ENCODE measurements at places on chromosomes 5 and 9.

DNA sequence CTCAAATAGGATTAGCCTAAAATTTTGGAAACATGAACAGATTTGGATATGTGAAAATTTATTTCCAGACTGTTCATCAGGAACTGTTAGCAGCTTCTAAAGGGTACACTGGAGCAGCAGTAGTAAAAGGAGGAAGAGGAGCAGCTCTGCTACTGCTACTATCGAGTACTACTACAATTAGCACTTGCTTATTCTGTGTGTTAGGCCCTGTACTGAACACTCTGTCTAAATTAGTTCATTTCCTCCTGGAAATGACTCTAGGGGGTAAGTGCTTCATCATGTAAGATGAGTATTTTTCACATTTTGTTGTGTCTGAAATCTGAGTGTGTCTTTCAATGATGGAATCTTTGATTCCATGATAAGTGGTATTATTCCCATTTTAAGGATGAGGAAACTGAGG, 9.8 kb downstream of the CD274 start:
- no peak for DNase-seq
- H3K27me3 ChIP-seq = no peaks in the 10 kb centered on the region
- peak overlapping the region; percentile 35 for H3K27ac ChIP-seq
- no peak overlapping the region for H3K4me3 ChIP-seq

DNA sequence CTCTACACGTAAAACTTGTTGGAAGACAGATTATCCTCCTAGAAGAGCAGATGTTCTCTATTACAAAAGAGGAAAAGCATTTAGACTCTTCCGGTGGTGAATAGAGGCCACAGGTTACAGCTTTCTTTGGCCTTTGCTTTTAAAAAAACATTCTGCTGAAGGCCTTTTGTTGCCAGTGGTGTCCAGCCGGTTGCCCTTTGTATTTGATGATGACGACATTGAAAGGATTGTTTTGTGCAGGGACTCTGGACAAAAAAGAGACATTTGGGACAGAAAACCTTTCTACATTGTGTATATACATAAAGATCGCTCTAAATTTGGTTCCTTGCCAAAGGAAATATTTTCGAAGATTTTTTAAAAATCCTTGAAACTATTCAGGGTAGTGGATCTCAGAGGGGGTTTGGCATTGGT, 180.3 kb downstream of the C9orf152 start:
- no peak for DNase-seq
- H3K4me3 ChIP-seq = no peak overlapping the region
- H3K27me3 ChIP-seq = no peaks in the 10 kb centered on the region
- peaks cover 2% of the 10 kb centered on the region for H3K36me3 ChIP-seq
- H3K27ac ChIP-seq = no peak overlapping the region

- H3K36me3 ChIP-seq = peaks cover 3% of the 10 kb centered on the region
- no peak overlapping the region for H3K4me3 ChIP-seq
- no peaks in the 10 kb centered on the region for H3K27me3 ChIP-seq
- H3K4me1 ChIP-seq = no peaks in the 10 kb centered on the region
- H3K27ac ChIP-seq = no peak overlapping the region
These were observed 13.8 kb upstream of the PLCXD3 start for GRCh38 chr5:41524174-41524573.

- DNase-seq = no peak
- H3K27me3 ChIP-seq = no peaks in the 10 kb centered on the region
- H3K36me3 ChIP-seq = no peaks in the 10 kb centered on the region
- no peak overlapping the region for H3K4me3 ChIP-seq
- no peak overlapping the region for H3K27ac ChIP-seq
- H3K4me1 ChIP-seq = no peaks in the 10 kb centered on the region
These were observed 12.3 kb downstream of the P4HA2 start for GRCh38 chr5:132215329-132215728.

GRCh38 chr9:126935630-126936029, 21.0 kb downstream of the RALGPS1 start:
- no peak for DNase-seq
- H3K4me3 ChIP-seq = no peak overlapping the region
- peaks cover 3% of the 10 kb centered on the region for H3K4me1 ChIP-seq
- no peak overlapping the region for H3K27ac ChIP-seq
- no peaks in the 10 kb centered on the region for H3K27me3 ChIP-seq
- peaks cover 8% of the 10 kb centered on the region for H3K36me3 ChIP-seq

DNA sequence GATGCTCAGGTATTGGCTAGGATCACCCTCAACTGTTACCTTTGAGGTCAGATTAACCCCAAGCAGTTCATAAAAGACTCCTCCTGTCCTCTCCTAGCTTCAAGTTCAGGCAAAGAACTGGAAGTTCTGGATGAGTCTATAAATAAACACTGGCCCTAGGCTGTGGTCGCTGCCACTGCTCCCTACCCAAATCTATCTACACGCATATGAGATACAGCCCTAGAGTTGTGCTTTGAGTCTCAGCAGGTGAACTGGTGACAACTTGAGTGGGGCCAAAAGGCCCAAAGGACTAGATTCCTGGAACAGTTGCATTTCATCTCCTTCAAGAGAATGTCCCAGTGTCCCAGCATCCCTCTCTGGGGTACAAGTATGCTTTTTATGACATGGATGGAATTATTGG, 62.6 kb downstream of the SAXO1 start:
- peaks cover 87% of the 10 kb centered on the region for H3K27me3 ChIP-seq
- H3K36me3 ChIP-seq = no peaks in the 10 kb centered on the region
- no peak overlapping the region for H3K27ac ChIP-seq
- no peaks in the 10 kb centered on the region for H3K4me1 ChIP-seq
- no peak overlapping the region for H3K4me3 ChIP-seq

GRCh38 chr5:37787742-37788141, 52.1 kb downstream of the GDNF start:
- H3K4me1 ChIP-seq = no peaks in the 10 kb centered on the region
- H3K27ac ChIP-seq = no peak overlapping the region
- H3K36me3 ChIP-seq = no peaks in the 10 kb centered on the region
- peaks cover 30% of the 10 kb centered on the region for H3K27me3 ChIP-seq

GRCh38 chr5:152813526-152813925, 408.4 kb upstream of the NMUR2 start:
- no peak for DNase-seq
- H3K36me3 ChIP-seq = no peaks in the 10 kb centered on the region
- H3K27ac ChIP-seq = no peak overlapping the region
- no peak overlapping the region for H3K4me3 ChIP-seq
- no peaks in the 10 kb centered on the region for H3K4me1 ChIP-seq

- no peak for DNase-seq
- H3K27me3 ChIP-seq = peaks cover 63% of the 10 kb centered on the region
- H3K27ac ChIP-seq = no peak overlapping the region
- H3K36me3 ChIP-seq = no peaks in the 10 kb centered on the region
These were observed 107.3 kb upstream of the TBC1D2 start for GRCh38 chr9:98362624-98363252.

- no peak overlapping the region for H3K4me3 ChIP-seq
- DNase-seq = no peak
- H3K27ac ChIP-seq = no peak overlapping the region
- peaks cover under 1% of the 10 kb centered on the region for H3K27me3 ChIP-seq
- H3K36me3 ChIP-seq = no peaks in the 10 kb centered on the region
These were observed 26.8 kb downstream of the ACTBL2 start for GRCh38 chr5:57455511-57456455.

DNA sequence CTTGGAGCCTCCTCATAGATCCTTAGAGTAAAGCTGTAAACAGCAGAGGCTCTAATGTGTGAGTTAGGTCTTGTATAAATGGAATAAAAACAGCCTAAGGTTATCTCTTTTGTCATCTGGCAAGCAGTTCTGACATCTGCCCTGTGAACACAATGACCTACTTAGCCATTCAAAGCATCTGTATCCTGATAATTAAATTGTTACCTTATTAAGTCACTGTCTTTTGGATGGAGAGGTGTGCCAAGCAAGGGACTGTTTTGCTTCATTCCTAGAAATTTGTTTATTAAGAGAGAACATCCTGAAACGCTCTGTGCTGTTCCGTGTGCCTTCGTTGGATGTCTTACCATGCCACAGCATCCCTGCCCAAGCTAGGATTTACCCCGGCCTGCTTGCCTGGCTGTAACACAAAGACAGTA, 1.5 kb downstream of the LSM11 start:
- no peaks in the 10 kb centered on the region for H3K36me3 ChIP-seq
- H3K4me1 ChIP-seq = peaks cover 22% of the 10 kb centered on the region
- H3K27ac ChIP-seq = no peak overlapping the region
- no peaks in the 10 kb centered on the region for H3K27me3 ChIP-seq
- no peak for DNase-seq
